ENCODE measurements at places on chromosomes 12 and 14.

- DNase-seq = no peak
Measured at GRCh38 chr12:77728018-77728417, 102.7 kb upstream of the NAV3 start.

- peak; percentile 43 for DNase-seq
Measured at GRCh38 chr12:56628671-56629458, 1.3 kb downstream of the BAZ2A start.

DNA sequence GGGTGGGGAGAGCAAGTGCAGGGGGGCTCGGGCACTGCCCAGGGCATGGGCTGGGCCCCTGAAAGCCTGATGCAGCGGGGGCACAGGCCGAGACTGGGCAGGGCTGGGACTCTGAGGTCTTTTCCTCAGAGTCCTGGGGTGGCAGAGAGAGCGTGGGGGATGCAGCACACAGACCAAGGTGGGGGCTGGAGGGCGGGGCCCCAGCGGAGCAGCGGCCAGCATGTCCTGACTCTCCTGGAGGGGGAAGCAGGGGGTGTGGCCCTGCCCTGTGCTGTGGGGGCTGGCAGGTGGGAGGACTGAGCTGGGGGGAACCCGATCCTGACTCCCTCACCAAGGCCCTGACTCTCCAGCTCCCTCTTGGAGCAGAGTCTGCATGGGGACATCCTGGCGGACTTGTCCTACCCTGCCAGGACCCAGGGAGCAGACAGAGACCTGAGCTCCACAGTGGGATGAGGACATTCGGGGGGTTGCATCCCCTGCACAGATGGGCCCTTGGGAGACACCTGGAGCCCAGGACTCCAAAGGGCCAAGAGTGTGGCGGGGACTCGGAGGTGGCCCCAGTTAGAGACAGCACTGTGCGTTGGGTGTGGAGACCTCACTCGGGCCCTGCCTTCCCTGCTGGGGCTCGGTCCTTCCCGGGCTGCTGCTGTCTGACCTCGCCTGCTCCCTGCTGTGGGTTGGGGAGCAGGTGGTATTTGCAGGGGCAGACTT lies 326.1 kb downstream of the TMEM121 start:
- no peak for DNase-seq

- DNase-seq = no peak
Measured at GRCh38 chr12:12691549-12691948, 4.4 kb downstream of the GPR19 start.

GRCh38 chr14:81525129-81525528 lies 8.5 kb downstream of the SEL1L start:
- DNase-seq = no peak

DNA sequence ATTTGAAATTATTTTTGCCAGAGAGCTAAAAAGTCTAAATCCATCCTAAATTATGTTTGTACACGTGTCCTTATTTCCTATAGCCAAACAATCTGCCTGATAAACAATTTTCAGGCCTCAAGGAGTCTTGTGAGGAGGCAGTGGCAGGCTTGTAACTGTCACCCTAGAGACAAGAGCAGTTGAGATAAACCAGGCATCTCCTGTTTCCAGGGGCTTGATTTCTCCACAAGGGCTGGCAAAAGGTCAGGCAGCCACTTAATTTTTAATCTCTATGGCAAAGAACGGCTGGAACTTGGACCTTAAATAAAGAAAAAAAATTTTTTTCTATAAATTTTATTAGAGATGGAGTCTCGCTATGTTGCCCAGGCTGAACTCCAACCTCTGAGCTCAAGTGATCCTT lies 15.5 kb downstream of the PKP2 start:
- DNase-seq = no peak

GRCh38 chr12:108717243-108717642 lies 14.1 kb downstream of the CORO1C start:
- no peak for DNase-seq

DNA sequence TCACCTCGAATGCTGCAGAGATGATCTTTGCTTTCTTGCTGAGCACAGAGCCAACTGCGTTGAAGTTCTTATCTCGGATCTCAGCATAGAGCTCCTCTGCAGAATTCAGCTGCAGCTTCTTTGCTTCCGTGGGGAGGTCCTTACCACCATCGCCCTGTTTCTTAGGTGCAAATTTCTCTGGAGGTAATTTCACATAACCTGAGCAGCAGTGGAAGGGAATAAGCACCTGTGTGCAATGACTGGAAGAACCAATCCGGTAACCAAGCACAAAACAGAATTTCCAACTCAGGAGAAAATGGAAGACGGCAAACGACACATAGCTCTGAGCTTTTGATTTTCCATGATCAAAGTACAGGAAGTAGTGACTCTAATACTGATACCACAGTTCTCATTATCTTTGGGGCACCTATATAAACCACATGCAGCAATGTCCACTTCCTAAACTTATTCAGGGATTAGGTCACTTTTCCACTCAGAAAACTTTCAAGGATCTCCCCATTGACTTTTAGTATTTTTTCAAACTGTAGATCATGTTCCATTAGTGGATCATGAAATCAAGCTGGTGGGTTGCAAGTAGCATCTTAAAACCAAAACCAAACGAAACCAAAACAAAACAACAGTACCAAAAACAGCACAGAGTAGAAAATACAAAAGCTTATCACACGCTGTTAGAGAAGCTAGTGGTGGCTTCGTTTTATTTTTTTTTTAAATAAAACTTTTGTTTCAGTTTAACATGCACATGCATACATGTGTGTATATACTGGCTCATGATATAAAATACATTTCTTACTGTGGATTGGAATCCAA lies 18.9 kb upstream of the DIABLO start:
- no peak for DNase-seq

DNA sequence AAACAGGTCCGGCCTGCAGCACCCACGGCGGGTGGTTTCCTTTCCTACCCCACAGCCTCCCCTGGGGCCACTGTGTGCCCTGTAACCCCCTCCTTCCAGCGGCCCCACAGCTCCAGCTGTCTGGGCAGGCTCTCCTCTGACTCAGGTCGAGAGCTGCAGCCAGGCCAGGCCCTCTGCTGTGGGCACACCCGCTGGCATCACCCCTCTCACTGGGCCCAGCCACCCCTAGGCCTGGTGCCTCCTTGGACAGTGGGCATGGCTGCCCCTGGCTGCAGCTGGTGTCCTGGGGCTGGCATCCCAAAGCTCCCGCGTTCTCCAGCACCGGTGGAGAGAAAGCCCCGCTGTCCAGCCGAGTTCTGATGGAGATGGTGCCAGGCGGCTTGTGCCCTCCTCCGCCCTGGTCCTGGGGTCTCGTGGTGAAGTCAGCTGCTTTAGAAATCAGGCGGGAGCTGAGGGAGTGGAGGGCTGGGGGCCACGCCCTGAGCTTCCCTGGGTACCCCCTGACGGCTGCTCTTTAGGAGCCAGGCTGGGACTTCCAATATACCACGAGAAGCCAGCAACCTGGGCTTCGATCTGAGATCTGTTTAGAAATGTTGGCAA lies 114.9 kb downstream of the KIF26A start:
- no peak for DNase-seq

DNA sequence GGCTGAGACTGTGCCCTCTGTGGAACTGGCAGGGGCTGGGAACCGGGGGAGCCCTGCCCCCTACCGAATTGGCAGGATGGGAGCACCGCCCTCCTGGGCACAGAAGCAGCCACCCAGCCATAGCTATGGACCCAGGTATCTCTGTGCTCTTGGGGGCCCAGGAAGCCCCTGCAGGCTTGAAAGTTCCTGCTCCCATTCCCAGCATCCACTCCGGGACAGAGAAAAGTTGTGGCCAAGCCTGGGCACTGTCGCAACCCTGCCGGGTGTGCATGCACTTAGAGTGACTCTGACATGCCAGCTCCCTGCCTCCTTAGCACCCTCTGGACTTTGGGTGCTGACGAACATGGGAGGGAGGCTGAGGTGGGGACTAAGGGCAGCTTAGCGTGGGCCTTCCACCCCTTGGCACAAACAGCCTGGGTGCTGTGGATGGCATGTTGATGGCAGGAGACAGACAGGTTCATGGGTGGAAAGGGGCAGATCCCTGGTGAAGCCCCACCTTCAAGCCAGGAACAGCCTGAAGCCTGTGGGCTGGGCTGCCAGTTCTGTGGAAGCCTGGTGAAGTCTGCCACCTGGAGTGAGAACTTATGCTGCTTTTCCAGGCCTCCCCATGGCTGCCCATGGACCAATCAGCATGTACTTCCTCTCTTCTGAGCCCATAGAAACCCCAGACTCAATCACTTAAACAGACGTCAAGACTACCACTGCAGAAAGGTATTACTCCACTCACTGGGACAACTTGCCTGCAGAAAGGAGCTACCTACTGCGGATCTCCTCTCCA lies 279.0 kb downstream of the ATXN7L3B start:
- no peak for DNase-seq

DNA sequence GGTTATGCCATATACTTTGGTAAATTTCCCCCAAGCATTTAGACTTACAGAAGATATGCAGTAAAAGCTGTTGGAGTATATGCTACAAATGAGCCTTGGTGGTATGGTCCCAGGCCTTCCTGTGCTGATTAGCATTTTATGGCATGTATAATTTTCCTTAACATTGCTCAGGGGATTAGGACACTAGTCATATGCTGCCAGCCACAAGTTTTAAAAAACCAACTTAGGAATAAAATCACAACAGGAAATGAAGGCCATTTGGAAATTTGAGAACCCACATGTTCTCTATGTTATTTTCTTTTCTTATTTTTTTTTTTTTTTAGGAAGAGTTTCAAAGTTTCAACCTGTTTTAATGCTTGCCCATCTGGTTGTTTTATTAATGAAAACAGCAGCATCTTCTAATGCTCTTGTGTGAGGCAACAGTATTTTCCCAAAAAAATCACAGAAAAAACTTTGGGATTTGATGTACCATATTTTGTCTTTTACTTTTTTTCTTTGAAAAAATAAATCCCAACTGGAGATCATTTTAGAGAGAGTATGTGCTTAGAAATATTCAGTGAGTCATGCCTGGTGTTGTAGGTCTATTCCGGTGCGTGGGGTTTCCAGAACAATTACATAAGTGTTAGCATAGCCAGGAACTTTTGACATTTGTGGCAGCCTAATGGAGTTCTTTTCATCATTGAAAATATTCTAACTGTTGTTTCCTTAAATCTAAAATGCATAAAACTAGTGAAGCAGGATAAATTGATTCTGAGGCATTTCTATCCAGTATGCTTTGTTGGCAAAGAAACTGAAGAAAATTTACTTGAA lies 21.7 kb upstream of the DUSP6 start:
- no peak for DNase-seq

GRCh38 chr12:79737875-79738718 lies 47.3 kb upstream of the PAWR start:
- no peak for DNase-seq

DNA sequence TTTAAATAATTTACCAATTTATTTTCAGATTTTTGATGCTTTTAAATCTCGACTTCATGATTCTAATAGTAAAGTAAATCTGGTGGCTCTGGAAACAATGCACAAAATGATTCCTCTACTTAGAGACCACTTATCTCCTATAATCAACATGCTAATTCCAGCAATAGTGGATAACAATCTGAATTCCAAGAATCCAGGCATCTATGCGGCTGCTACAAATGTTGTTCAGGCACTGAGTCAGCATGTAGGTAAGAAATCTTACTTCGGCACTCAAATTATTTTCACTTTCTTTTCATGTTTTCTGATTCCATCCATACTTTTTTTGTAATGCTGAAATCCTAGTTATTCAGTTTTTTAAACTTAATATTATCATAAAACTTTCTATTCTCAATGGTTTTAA lies 15.5 kb upstream of the PRPF39 start:
- DNase-seq = no peak

- no peak for DNase-seq
Measured at GRCh38 chr14:34951286-34951685, 31.5 kb upstream of the SRP54 start.

DNA sequence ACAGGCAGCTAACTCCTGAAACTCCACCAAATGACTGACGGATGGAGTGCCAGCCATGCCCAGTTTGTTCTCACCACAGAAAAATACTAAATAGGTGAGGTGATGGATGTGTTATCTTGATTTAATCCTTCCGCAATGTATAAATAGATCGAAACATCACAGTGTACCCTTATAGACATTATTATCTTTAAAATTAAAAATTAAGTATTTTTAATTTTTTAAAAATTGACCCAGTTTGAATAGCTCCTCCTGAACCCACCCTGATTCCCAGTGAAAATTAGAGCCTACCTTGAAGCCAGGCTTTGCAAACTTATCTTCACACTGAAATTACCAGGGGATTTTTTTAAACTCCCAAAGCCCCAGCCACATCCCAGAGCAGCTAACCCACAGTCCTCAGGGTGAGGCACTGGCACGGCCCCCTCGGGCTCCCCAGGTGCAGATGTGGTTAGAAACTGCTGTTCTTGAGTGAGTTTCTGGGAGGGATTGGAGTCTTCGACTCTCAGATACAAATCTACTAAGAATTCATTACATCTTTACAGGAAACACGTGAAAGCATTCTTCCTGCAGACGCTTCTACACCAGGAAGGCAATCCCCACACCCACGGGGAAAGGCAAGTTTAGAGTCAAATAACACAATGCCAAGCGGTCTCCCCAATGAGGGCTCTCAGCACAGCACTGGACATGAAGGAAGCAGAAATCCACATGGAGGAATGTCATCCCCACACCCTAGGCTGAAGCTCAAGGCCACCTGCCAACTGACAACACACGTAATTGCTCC lies 126.4 kb downstream of the RIMBP2 start:
- no peak for DNase-seq
